ENCODE measurements at places on chromosomes 4 and X.
A peak's percentile ranks its signal among the peaks of the same experiment; 100 is the strongest.

DNA sequence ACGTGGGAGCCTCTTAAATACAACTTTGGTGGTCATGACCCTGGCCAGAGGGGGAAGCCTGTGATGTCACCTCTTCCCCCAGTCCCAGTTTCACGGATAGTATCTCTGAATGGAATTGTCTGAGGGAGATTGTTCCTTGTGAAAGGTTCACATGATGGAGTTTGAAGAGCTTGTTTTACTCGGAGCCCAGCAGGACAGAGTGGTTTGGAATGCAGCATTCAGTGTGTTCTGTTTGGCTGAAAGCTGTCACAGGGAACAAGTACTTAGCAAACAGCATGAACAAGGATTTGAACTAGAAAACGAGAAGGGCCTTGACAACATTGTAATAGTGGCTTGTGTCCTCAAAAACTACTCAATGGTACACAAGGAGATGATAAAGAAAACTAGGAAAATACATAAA is 133.9 kb upstream of the CXorf66 start:
- DNase-seq = no peak

DNA sequence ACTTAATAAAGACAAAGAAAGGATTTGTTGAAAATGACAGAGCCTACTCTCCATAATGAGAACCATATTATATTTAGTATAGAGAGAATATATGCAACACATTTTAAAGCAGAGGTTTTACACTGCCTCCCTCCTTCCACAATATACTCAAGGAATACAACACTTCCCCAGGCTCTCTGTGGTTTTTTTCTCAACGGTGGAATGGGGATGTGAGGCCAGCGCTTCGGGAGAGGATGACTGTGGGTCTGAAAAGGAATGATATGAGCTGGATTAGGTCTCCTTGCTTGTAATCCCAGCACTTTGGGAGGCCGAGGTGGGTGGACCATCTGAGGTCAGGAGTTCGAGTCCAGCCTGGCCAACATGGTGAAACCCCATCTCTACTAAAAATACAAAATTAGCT is 348.7 kb upstream of the KLF3 start:
- DNase-seq = no peak

GRCh38 chrX:14489437-14489836 is 39.9 kb upstream of the GLRA2 start:
- no peak for DNase-seq

DNA sequence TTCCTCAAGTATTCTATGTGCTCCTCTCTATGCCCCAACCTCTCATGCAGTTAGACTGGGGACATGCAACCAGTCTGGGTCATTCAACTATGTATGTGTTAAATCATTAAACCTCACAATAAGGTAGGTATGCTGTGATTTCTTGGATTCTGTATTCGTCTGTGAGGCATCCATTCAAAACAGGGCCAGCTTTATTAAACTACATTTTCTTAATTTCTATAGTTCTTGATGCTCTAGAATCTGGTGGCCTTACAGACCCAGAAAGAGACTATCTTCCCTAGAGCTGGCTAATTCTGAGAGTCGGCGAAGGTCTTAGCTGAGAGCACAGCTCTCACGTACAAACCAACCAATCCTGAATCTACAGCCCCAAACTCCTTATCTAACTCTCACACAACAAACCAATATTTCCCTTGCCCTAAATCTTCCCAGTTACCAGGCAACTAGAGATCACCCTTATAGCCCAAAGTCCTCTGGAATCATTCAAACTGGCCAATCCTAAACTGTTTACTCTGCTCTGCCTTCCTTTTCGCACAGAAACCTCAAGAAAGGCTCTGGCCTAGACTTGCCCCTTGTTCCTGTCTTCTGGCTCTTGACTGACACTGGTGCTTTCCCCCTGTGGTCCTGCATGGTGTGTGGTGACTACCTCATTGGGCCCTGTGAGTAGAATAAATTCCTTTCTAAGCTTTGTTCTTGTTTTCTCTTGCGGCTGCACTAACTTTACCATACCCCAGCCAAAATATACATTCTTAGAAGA is 203.5 kb upstream of the TET2 start:
- DNase-seq = no peak

DNA sequence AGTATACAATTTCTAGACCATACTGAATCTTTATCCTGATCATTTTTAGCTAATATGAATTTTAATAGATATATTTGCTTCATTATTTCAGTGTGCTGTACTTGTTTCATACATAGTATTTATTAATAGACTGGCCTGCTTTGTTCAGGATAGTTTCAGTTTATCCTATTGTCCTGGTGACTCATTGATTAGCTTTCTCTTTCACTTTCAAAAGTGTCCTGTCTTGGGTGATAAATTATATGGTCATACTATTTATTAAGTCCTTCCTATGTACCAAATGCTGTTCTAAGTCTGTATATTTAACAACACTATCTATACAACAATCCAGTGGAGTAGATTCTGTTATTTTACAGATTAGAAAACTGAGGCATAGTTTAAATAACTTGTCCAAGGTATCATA is 153.8 kb upstream of the RAPGEF2 start:
- no peak for DNase-seq

GRCh38 chrX:22032506-22032905 is 381 bp downstream of the PHEX start:
- no peak for DNase-seq

- no peak for DNase-seq
These were observed 35.9 kb upstream of the GUCY1B1 start for GRCh38 chr4:155722816-155723499.

DNA sequence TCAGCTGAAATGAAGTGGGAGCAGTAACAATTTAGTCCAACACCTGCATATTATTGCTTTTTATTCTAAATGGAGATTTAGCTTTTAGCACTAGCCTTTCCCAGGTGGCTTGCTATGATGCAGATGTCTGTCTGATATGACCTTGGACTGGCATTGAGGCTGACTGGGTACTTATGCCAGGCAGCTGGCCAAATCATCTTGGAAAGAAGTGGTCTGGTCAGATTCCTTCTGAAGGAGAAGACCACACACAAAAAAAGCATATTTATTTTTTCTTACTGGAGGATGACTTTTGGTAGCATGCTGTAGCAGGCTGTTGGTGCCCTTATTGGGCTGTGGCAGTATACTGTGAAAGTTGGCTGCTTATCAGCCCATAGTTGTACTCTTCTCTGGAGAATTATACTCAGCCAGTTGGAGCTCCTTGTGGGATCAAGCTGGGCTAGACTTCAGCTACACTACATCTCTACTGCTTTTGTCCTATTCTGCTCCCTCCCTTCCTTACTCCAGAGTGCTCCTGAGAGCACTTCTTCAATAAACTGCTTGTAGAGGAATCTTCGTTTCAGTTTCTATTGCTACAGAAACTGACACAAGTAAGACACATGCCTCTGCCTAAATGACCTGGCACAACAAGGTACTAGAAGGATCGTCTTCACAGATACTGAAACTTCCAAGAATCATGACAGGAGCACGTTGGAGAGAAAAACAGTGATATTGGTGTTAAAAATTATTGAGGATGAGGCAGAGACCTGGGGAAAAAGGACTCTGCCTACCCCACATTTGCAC is 196.8 kb upstream of the RPS6KA3 start:
- DNase-seq = no peak

DNA sequence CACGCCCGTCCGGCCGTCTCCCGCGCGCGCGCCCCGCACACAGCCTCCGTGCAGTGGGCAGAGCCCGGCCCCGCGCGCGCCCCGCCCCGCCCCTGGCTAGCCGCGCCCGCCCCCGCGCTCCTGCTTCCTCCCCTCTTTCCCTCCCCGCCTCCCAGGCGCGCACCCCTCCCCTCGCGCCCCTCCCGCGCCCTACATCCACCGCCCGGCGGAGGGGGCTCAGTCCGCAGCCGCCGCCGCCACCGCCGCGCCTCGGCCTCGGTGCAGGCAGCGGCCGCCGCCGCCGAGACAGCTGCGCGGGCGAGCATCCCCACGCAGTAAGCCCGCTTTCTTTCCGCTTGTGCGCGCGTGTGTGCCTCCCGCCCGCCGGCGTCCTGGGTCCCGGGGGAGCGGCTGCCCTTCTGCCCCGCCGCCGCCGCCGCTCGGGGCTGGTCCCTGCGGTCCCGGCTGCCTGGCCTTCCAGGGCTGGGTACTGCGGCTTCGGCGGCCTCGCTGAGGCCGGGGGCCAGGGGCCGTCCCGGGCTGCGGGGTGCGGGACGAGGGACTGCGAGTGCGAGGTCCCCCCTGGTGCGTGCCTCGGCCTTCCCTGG is at the start of gene FHL1:
Gene FHL1 (plus strand): TSS at position 219 of the 587 bp plus-strand sequence.
- peak; percentile 61 for DNase-seq

DNA sequence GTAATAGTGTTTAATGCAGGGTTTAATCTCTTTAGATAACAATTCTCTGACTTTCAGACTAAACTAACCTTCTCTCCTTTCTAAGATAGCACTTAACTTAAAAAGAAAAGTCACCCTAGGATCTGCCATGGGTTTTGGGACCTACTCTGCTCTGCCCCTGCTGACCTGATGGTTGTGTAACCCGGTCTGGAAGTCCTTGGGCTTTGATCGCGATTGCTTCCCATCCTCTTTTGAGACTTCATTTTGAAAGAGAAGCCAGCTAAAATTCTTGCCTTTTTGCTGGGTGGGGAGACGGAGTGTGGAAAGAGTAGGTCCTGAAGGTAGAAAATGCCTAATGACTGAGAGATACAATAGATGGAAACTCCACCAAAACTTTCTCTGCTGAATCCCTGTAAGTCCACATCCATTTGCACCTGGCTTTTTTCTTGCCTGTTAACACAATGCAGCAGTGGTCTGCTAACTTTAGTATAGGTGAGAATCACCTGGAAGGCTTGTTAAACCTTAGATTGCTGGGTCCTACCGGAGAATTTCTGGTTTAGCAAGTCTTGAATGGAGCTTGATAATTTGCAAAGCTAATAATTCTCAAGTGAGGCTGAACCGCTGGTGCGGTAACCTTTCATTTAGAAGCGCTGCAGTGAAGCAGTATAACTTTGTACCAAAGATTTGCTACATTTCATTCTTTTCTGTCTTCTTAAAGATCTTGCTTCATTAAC is 45.6 kb upstream of the CCSER1 start:
- no peak for DNase-seq

DNA sequence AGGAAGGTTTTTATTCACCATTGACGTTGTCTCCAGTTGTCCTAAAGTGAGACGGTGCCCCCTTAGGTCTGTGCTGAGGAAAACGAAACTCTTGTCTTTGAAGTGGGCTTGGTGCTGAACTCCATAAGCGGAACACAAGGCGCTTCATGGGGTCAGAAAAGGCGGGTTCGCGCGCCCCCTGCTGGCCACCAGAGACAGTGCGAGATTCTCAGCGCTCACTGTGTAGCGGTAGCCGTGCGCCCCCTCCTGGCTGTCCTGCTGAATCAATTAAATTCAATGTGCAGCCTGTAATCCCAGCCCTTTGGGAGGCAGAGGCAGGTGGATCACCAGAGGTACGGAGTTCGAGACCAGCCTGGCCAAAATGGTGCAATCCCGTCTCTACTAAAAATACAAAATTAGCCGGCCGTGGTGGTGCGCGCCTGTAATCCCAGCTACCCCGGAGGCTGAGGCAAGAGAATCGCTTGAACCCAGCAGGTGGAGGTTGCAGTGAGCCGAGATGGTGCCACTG is 64.1 kb downstream of the RLIM start:
- DNase-seq = peak; percentile 82

- DNase-seq = no peak
These were observed 13.3 kb downstream of the FUNDC1 start for GRCh38 chrX:44529310-44529709.

GRCh38 chr4:41797260-41797659 is 48.7 kb upstream of the PHOX2B start:
- DNase-seq = no peak

DNA sequence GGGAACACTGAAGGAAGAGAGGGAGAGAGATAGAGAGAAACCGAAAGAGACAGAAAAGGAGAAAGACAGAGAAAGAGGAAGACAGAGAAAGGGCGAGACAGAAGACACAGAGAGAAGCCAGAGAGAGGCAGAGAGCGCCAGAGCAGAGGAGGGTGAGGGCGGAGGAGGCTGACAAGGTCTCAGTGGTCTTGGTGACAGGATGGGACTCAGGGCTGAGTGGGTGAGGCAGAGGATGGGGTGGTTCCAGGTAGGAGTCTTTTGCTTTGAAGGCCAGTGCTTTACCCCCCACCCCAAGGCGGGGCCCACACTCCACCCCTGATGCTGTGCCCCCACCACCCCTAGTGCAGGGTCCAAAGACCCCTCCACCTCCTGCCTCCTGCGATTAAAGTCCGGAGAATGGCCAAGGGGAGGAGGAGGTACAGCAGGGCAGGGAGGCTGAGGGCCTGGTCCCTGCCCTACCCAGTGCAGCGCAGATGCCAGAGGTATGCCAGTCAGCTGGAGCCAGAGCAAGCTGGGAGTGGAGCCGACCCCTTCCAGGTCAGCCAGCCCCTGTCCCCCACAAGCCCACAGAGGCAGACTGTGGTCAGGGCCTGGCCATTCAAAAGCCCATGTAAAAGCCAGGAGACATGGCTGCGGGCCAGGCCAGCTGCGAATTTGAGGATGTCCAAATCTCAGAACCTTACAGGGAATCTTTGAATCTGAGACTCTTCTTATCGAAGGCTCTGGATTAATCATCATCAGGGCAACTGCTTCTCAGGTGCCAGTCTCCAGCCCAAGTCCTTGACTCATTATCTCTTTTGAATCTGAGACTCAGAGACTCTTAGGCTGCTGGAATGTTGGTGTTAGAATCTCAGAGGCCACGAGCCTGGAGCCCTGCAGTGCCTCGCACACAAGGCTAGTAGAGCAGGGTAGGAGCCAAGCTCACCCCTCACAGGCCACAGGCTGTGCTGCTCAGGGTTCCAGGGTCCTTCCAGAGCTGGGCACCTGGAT is 758 bp downstream of the IQSEC2 start:
- DNase-seq = no peak

DNA sequence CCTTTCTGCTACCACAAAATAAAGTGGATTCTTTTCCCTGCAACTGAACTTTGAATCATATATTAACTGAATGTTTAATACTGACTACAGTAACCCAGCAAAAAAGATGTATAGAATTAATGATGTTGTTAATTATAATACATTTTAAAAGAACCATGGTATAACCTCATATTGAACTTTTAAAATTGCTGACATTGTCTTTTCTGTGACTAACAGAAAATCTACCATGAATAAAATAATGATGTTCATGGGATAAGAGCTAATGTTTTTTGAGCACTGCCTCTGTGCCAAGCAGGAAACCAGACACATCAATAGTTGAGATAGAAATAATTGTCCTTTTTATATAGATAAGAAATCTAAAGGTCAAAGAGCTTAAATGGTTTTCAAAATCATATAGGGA is 691.9 kb downstream of the PDHA2 start:
- no peak for DNase-seq

GRCh38 chr4:34566091-34566490 is 1678.2 kb downstream of the ARAP2 start:
- no peak for DNase-seq

GRCh38 chr4:2697995-2698414 is 58.1 kb downstream of the TNIP2 start:
- no peak for DNase-seq

DNA sequence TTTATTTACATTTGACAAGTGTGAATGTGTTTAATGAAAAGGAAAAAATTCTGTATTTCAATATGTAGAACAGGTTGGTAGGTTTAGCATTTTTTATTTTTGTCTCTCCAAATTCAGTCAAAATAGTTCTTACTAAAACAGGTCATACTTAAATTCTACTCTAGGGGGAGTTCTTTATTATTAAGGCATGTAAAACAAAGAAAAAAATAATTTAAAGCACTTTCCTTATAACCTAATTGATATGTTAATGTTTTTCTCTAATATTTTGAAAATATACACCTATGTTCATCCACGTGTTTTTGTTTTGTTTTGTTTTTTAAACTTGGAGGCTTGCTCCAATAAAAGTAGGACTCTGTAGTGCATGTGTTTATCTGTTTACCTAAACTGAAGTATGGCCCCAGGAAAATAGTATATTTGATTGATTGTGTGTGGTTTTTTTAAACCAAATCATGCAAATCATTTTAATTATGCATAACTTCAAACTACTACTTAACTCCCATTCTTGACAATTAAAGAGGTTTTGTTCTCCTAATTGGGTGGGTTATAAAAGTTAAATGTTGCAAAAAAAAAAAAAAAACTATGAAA is 562.7 kb downstream of the RPA4 start:
- no peak for DNase-seq
